ENCODE measurements at places on chromosomes 6 and 20. TPM values are rescaled to one million over a fixed set of nuclear protein-coding genes. Genes with fewer than 3 reads are reported as not detected.

The SSTR4 gene
- not detected for total RNA-seq

The LTB gene
- not detected for total RNA-seq

The MARCKS gene
- 34.3 TPM for total RNA-seq

The INSM1 gene
- total RNA-seq: not detected

The ADGRF4 gene
- not detected for total RNA-seq

The FOXS1 gene
- 44.5 TPM for total RNA-seq

The PGC gene
- total RNA-seq: not detected

The ROS1 gene
- total RNA-seq: not detected

The STX11 gene
- 17.2 TPM for total RNA-seq

The COL11A2 gene
- 1.9 TPM for total RNA-seq

The JAG1 gene
- 253 TPM for total RNA-seq
